ENCODE measurements at places on chromosomes 1 and 21. TPM values are rescaled to one million over a fixed set of nuclear protein-coding genes. Genes with fewer than 3 reads are reported as not detected.

- H3K36me3 ChIP-seq: no peaks in the 10 kb centered on the region
- no peak for DNase-seq
- H3K4me3 ChIP-seq: no peak overlapping the region
- H3K4me1 ChIP-seq: no peaks in the 10 kb centered on the region
- H3K27me3 ChIP-seq: peaks cover 11% of the 10 kb centered on the region
Measured at GRCh38 chr1:204837440-204838084, 33.1 kb upstream of the NFASC start.

DNA sequence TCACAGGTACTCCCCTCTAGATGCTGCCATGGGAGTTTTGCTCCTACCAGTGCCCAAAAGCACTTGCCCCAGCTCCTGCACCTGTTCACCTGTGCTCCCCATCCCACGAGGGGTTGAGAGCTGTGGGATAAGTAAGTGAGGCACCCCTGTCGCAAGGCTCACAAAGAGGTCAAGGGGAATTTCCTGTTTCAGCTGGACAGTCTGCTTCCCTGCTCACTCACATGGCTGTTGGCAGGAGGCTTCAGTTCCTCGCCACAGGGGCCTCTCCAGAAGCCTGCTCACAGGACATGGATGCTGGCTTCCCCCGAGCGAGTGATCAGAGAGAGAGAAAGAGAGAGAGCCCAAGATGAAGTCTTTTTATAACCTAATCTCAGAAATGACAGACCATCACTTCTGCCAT, 8.7 kb upstream of the NCMAP start:
- H3K4me1 ChIP-seq: no peaks in the 10 kb centered on the region
- H3K36me3 ChIP-seq: no peaks in the 10 kb centered on the region
- H3K27me3 ChIP-seq: peaks cover 10% of the 10 kb centered on the region

GRCh38 chr1:185446131-185446530, 129.1 kb upstream of the IVNS1ABP start:
- no peaks in the 10 kb centered on the region for H3K27me3 ChIP-seq
- no peak overlapping the region for H3K4me3 ChIP-seq
- no peak overlapping the region for H3K27ac ChIP-seq
- peaks cover 9% of the 10 kb centered on the region for H3K4me1 ChIP-seq

OR2L2 gene
- not detected for total RNA-seq

DNA sequence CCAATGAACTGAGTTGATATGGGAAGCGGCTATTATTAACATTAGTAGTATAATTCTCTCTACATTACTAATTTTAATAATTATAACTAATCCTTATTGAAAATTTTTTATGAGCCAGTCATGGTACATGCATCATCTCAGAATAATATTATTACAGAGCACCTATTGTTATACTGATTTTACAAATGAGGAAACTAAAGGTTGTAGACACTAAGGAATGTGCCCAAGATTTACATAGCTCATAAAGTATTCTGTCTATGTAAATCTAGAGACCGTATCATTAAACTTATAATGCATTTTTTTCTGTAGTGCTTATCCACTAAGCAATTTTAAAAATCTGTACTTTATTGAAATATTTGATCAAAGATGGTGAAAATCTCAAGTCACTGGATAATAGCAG, 825.9 kb downstream of the PLA2G4A start:
- DNase-seq: no peak
- no peaks in the 10 kb centered on the region for H3K4me1 ChIP-seq
- H3K4me3 ChIP-seq: no peak overlapping the region
- no peaks in the 10 kb centered on the region for H3K36me3 ChIP-seq
- H3K27me3 ChIP-seq: no peaks in the 10 kb centered on the region
- no peak overlapping the region for H3K27ac ChIP-seq

TNNT2 gene
- total RNA-seq: 7.9 TPM

DNA sequence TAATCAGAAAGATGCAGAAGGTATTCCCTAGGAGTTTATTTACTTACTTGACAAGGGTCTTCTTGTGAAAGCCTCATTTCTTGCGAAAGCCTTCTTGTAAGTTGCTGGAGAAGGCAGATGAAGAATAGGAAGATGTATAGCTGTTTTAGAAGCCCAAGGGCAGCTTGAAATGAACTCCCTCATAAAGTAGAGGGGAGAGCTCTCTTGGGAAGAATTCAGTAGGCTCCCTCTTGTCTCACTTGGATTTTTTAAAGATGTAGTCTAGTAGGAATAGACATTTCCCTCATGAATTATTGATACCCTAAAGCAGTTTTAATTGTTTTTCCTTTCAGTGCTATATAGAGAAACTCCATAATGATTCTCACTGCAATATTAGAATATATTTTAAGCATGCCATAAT, 639.2 kb upstream of the CXADR start:
- H3K36me3 ChIP-seq: no peaks in the 10 kb centered on the region
- H3K27me3 ChIP-seq: no peaks in the 10 kb centered on the region
- H3K4me1 ChIP-seq: no peaks in the 10 kb centered on the region
- H3K27ac ChIP-seq: no peak overlapping the region

NBPF19 gene
- total RNA-seq: 23.3 TPM

- no peaks in the 10 kb centered on the region for H3K27me3 ChIP-seq
- no peak for DNase-seq
- H3K27ac ChIP-seq: no peak overlapping the region
- no peaks in the 10 kb centered on the region for H3K4me1 ChIP-seq
- no peaks in the 10 kb centered on the region for H3K36me3 ChIP-seq
Measured at GRCh38 chr1:163772246-163772645, 450.5 kb downstream of the NUF2 start.

- no peaks in the 10 kb centered on the region for H3K36me3 ChIP-seq
- H3K4me3 ChIP-seq: no peak overlapping the region
- DNase-seq: no peak
- peaks cover 13% of the 10 kb centered on the region for H3K4me1 ChIP-seq
- H3K27me3 ChIP-seq: peaks cover 15% of the 10 kb centered on the region
Measured at GRCh38 chr1:21630571-21631343, 38.4 kb downstream of the RAP1GAP start.

GRCh38 chr1:18646091-18646785, 15.6 kb downstream of the PAX7 start:
- peaks cover 29% of the 10 kb centered on the region for H3K4me1 ChIP-seq
- DNase-seq: no peak
- H3K27me3 ChIP-seq: peaks cover 99% of the 10 kb centered on the region
- peak overlapping the region; percentile 40 for H3K4me3 ChIP-seq

LAMC2 gene
- 46.5 TPM for total RNA-seq

DCDC2B gene
- total RNA-seq: not detected

DNA sequence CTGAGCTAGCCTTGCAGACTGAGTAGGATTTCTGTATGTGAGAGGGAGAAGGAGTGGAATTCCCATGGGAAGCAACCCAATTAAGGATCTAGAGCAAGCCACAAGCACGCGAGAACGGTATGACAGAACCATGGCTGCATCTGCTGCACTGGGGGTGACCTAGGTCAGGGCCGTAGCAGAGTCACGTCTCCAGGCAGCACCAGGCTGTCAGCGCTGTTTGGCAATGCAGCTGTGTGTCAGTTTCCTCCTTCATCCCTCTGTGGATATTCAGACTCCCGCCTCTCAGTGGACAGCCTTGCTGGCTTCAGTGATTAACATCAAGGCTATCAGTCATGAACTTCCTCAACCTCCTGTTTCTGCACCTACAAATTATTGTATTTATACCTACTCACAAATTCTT, 118.1 kb upstream of the PPP2R5A start:
- no peaks in the 10 kb centered on the region for H3K27me3 ChIP-seq
- DNase-seq: no peak
- no peak overlapping the region for H3K27ac ChIP-seq
- H3K4me3 ChIP-seq: no peak overlapping the region

- no peak overlapping the region for H3K27ac ChIP-seq
- no peaks in the 10 kb centered on the region for H3K36me3 ChIP-seq
- peaks cover 45% of the 10 kb centered on the region for H3K4me1 ChIP-seq
Measured at GRCh38 chr1:223837206-223837605, 8.5 kb downstream of the TP53BP2 start.

DNA sequence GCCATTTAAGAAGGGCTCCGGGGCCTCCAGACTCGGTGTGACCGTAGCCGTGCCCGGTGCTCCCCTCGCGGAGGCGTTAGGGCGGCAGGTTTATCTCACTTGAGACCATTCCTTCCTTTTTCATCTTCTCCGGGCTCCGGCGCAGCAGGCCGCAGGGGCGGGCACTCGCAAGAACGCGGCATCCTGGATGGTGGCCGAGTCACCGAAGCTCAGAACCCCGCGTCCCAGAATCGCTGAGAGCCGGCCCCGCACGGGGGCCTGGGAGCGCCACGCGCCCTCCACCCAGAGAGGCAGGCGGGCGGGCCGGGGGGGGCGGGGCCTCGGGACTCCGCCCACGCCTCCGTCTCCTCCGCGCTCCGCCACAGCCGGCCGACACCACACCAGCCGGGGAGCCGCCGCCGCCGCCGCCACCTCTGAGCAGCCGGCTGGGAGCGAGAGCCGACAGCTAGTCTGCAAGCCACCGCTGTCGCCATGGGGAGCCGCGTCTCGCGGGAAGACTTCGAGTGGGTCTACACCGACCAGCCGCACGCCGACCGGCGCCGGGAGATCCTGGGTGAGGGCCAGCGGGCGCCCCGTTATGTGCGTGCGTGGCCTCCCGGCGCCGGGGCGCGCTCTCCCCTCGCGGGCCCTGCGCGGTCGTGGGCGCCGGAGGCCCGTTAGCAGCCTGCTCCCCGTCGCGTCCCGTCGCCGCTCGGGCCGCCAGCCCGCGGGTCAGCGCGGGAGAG, at the start of gene DEGS1:
Gene DEGS1 (plus strand): TSS at position 375 of the 725 bp plus-strand sequence. CDS start 97 bp downstream, at position 472.
- H3K27me3 ChIP-seq: no peaks in the 10 kb centered on the region
- peak within 1 kb of the TSS; percentile 98 for H3K27ac ChIP-seq
- peak; percentile 89 for DNase-seq
- peaks cover 49% of the 10 kb centered on the region for H3K4me1 ChIP-seq
- H3K4me3 ChIP-seq: peak within 1 kb of the TSS; percentile 99

- H3K27ac ChIP-seq: peak overlapping the region; percentile 94
- H3K36me3 ChIP-seq: no peaks in the 10 kb centered on the region
- H3K4me1 ChIP-seq: peaks cover 98% of the 10 kb centered on the region
- H3K4me3 ChIP-seq: no peak overlapping the region
- peak; percentile 63 for DNase-seq
Measured at GRCh38 chr1:27567146-27567526, 36.8 kb downstream of the AHDC1 start.

- H3K36me3 ChIP-seq: no peaks in the 10 kb centered on the region
- peaks cover 21% of the 10 kb centered on the region for H3K4me1 ChIP-seq
- H3K27ac ChIP-seq: no peak overlapping the region
- DNase-seq: no peak
Measured at GRCh38 chr1:10835822-10836421, 39.5 kb upstream of the CASZ1 start.

SLAMF9 gene
- not detected for total RNA-seq

DNA sequence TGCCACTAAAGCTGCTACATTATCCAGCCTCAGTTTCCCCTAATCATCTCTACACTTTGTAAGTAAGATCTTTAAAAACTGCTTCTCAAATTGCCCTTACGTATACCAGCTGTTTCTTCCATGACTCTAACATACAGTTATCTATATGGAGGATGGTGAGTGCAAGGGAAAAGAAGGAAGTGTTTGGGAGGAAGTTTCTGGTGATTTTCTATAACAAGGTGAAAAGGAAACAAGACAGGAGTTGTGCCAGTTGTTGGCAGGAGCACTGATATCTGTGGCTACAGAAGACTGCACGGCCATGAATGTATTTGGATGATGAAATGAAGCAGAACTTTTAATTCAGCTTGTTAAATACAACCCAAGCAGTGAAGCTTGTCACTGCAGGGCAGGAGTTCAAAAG, 32.3 kb upstream of the NHLH2 start:
- H3K27me3 ChIP-seq: peaks cover 3% of the 10 kb centered on the region
- H3K27ac ChIP-seq: no peak overlapping the region
- peaks cover 11% of the 10 kb centered on the region for H3K4me1 ChIP-seq
- no peaks in the 10 kb centered on the region for H3K36me3 ChIP-seq
- H3K4me3 ChIP-seq: no peak overlapping the region

EVA1C gene
- 60.7 TPM for total RNA-seq

- H3K27me3 ChIP-seq: no peaks in the 10 kb centered on the region
- peaks cover 58% of the 10 kb centered on the region for H3K4me1 ChIP-seq
- H3K27ac ChIP-seq: peak overlapping the region; percentile 99
- no peak for DNase-seq
- peak overlapping the region; percentile 73 for H3K4me3 ChIP-seq
- no peaks in the 10 kb centered on the region for H3K36me3 ChIP-seq
Measured at GRCh38 chr1:15618655-15619525, 1.6 kb downstream of the DDI2 start.

DNA sequence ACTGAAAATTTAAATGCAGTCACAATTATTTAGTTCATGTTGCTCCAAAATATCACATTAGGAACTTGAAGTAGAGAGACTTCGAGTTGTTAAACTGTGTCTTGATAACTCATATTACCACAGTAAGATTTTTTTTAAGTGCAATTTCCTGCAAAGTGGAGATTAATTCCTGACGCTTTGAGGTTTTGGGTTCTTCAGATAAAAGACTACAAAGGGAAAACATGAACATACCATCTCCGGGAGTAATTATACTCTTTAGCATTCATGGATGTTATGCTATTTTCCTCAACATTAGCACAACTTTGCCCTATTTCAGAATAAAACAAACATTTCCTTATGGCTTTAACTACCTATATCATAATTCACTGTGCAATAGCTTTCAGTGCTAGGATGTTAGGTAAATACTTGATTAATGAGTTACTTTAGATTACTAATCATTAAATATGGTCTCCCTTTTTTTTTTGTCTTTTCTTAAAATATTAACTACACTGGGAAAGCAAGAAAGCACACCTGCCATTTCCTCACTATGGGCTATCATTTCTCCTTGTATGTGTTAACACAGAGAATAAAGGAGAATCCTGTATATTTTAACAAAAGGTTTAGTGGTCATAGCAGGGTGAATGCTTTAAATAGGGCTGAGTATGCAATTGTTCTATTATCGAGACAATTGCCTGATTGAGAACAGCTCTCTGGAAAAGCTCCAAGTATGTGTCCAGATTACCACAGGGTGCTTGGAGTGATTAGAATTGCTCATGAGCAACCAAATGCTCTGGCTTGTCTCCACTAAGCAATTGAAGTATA, 252.5 kb upstream of the C1orf105 start:
- H3K27ac ChIP-seq: no peak overlapping the region
- no peaks in the 10 kb centered on the region for H3K27me3 ChIP-seq
- DNase-seq: no peak
- no peaks in the 10 kb centered on the region for H3K4me1 ChIP-seq

LCK gene
- 1.9 TPM for total RNA-seq

CHRNB2 gene
- 0.83 TPM for total RNA-seq

GRCh38 chr1:1020415-1021009, 592 bp downstream of the AGRN start:
- peak overlapping the region; percentile 90 for H3K27ac ChIP-seq
- H3K27me3 ChIP-seq: no peaks in the 10 kb centered on the region
- H3K4me1 ChIP-seq: peaks cover 53% of the 10 kb centered on the region

ST6GALNAC5 gene
- 14.1 TPM for total RNA-seq

GRCh38 chr21:16258844-16259611, 529.2 kb downstream of the USP25 start:
- H3K4me3 ChIP-seq: no peak overlapping the region
- no peaks in the 10 kb centered on the region for H3K27me3 ChIP-seq
- H3K36me3 ChIP-seq: no peaks in the 10 kb centered on the region
- DNase-seq: no peak

OR2L3 gene
- total RNA-seq: not detected

DNA sequence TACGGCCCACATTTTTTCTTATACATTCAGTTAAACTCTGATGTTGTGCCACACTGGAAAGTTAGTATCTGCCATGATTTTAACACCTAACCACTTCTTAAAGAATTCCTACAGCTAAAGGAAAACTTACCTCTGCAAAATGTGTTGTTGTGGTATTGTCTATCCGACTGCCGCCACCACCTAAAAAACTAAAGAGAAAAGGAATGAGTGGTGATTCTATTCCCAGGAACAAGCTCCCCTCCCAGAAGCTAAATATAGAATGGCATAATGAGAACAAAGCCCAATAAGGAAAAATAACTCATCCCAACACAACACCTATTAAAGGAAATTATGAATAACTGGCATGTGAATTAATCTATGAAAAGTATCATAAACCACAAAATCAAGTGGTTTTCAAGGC, 39.5 kb downstream of the RNF115 start:
- DNase-seq: no peak
- no peak overlapping the region for H3K4me3 ChIP-seq
- H3K4me1 ChIP-seq: peaks cover 4% of the 10 kb centered on the region
- peaks cover 8% of the 10 kb centered on the region for H3K36me3 ChIP-seq
- no peak overlapping the region for H3K27ac ChIP-seq

Measured in suprapubic skin (tissue), 4 donors.